ENCODE measurements at places on chromosomes 7 and 10.

GRCh38 chr7:80373429-80374032 is 138.3 kb downstream of the GNAT3 start:
- DNase-seq = peak; percentile 88

GRCh38 chr7:119967221-119967620 is 305.8 kb upstream of the KCND2 start:
- no peak for DNase-seq

GRCh38 chr7:2282185-2282751 is 32.0 kb downstream of the SNX8 start:
- DNase-seq = no peak

DNA sequence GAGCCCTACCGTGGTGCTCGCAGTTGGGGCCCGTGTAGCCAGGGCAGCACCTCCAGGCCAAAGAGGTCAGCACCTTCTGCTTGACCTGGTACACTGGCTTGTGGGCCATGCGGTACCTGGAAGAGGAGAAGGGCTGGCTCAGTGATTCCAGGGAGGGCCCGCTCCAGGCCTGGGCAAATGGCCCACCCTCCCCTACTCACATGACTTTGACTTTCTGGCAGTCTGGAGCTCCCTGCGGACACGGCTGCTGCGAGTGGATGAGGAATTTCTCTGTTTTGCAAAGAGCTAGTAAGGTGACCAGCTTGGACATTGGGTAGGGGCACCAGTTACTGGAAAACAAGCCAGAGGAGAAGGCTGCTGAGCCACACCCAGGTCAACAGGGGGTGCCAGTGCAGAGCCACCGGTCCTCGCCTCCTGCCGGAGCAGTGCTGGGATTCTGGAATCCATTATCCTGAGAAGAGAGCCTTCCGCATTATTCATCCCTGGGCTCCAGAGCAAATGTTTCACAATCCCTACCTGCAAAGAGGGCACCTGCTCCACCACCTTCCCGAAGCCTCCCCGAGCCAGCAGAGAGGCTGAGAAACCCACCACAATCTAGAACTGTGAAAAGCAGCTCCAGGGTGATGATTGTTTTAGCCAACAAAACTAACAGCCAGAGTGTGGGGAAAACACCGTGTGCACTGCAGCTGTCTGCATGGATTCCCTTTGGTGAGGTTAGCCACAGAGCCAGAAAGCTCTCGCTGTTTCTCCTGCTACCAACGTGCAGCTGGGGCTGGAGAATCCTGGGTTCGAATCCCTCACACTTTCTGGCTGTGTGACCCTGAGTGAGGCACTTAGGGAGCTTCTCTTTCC is 11.8 kb downstream of the MMRN2 start:
- no peak for DNase-seq

DNA sequence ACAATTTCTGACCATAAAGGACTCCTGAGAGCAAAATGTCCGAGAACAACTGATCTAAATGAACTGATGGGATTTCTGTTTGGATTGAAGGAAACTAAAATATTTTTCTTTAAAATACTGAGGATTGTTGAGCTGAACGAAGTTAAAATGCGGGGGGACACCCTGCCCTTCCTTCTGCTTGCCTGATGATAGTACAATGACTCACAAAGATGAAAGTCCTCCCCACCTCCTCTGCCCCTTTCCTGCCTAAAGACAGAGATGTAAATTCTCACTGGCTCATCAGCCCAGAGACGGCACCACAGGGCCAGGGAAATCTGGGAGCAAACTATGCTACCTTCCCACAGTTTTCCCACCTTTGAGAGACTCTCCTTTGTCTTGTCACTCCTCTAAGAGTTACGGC is 180.6 kb downstream of the PHTF2 start:
- peak; percentile 22 for DNase-seq

DNA sequence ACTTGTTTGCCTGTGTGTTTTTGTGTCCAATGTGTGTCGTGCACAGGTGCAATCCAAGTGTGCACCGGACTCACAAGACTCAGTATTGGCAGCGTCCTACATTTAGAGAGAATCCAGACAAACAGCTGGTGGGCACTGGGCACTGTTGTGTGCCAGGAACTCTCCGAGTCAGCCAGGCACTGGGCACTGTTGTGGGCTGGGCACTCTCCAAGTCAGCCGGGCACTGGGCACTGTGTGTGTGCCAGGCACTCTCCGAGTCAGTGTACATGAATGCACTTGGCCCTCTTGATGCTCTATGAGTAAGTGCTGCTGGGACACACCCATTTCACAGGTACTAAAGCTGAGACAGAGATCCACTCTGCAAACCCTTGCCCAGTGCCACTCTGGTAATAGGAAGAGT is 303.5 kb downstream of the PTPRN2 start:
- peak; percentile 55 for DNase-seq

GRCh38 chr10:86225103-86225782 is 141.4 kb downstream of the GRID1 start:
- peak; percentile 47 for DNase-seq

- no peak for DNase-seq
These were observed 11.4 kb upstream of the ZKSCAN1 start for GRCh38 chr7:100003711-100004661.

GRCh38 chr10:927131-927530 is 4.4 kb downstream of the LARP4B start:
- no peak for DNase-seq

DNA sequence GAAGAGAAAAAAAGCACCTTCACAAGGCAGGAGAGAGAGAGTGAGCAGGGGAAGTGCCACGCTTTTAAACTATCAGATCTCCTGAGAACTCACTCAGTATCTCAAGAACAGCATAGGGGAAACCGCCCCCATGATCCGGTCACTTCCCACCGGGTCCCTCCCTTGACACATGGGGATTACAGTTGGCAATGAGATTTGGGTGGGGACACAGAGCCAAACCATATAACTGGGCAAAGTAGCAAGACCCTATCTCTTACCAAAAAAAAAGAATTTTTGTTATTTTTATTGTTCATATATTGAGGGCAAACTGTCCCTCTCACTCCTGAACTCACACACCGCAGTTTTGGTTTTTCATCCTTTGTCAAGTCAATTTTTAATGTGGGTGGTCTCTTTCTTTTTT is 18.2 kb upstream of the ZRANB1 start:
- DNase-seq = no peak

- DNase-seq = peak; percentile 39
These were observed 43.1 kb upstream of the SNX13 start for GRCh38 chr7:17983221-17984062.

- no peak for DNase-seq
These were observed 48.3 kb upstream of the OCM2 start for GRCh38 chr7:98038321-98038720.

DNA sequence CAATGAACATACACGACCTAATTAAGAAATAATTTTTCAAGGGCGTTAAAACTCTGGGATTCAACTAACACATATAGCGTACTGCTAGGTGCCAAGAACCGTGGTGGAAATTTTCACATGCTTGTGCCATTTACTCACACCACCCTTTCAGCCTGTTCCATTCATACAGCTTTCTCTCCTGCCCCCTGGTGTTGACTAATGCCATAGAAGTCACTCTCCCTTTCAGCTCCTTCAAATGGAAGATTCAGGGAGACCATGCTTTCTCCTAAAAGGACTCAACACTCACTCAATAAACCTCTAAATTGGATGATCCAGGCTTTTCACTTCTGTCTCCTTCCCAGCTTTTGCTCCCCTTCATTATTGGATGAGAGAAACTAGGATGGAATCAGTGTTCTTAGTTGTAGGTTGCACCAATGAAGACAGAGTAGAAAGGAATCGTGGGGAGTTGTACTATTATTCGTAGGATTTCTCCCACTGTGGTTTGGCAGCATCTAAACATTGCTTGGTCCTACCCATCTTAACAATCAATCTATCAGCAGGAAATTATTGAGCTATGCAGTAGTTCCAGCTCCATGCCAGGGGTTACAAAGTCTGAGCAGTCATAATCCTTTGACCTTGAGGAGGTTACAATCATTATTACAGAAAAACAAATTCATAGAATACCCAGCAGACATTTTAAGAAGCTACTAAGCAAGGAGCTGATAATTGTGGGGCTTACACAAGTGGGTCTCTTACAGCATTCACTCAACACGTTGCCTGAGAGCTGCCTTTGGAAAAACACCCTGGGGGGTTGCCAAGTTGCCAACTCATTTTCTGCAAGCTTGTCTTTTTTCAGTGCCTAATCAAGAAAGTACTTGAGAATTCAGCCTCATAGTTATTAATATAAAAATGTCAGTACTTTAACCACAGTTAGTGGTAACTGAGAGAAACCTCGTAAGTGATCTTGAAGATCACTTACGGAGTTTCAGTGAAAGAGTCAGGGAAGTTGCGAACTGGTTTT is 2.8 kb upstream of the PPP1R3C start:
- DNase-seq = peak; percentile 81

GRCh38 chr10:14820775-14821154 is 17.1 kb downstream of the CDNF start:
- DNase-seq = no peak

DNA sequence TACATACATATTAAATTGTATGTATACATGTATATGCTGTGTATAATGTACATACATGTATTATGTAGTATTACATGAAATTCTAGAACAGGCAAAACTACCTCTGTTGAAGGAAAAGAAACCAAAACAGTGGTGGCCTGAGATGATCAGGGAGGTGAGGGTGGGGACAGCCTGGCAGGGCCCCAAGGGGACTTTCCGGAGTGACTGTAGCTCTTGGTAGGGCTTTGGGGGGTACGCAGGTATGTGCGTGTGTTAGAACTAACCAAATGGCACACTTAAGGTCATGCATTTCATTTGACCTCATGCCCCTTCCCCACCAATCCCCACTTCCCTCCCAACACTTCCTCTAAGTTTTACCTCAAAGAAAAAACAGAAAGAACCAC is 31.3 kb downstream of the CTBP2 start:
- DNase-seq = no peak

DNA sequence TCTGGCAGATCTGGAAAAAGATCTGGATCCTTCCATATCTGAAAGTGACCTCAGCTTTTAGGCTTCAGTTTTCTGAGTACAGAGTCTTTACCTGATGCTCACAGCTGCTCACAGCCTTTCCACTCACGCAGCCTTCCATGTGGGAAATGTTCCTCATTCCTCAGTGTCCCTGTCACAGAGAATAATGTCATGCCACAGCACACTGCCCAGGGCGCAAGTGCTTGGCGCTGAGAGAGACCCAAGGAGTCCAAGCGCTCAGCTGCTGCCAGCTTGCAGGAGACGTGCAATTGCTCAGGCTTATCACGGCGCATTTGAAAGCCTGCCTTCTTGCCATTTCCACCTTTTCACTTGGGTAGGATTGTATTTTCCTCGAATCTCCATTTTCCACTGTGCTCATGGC is 271.9 kb upstream of the MKI67 start:
- DNase-seq = no peak

DNA sequence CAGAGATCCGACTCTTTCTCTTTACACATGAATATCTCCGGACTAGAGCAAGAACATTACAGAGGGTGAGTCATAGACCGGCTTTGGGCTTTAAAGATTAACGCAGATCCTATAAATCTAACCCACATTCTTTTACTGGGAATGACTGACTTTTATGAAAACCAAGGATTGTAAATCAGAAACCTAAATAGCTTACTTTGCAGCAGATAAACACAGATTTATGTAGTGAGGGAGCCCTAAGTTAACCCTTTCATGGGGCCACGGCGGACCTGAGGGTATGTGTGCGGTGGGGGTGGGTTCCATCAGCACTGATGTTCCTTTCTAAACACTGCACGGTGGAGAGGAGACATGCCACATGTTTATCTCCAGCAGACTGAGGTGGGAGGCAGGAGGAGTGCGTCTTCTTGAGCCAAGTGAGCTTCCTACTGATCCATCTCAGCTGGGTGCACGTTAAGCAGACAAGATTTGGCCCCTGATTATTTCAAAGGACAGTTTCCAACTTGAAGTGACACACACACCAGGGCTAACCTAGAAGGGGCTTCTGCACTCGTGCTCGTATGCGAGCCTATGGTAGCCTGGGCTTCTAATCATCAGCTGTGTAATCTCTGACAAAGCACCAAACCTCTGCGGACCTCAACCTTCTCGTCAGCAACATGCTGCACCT is 127.6 kb downstream of the WDR11 start:
- DNase-seq = peak; percentile 70

GRCh38 chr10:67621834-67622233 is 74.2 kb downstream of the CTNNA3 start:
- no peak for DNase-seq

DNA sequence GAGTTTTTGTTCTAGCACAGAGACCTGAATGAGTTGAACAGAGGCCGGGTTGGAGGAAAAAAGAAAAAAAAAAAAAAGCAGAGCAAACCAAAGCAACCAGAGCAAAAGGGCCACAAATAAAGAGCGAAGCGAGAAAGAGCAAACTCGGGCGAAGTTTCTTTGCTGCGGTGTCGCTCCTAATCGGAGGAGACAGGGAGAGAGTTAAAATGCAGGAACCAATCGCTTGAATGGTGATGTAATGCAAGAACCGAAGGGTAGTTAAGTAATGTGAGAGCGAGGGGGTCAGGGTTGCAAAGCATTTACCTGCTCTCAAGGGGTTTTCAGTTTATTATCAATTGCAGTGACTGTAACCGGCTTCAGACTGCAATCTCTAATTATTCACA is 271.7 kb downstream of the TRIL start:
- DNase-seq = peak; percentile 58

GRCh38 chr10:24616536-24616935 is 107.2 kb downstream of the ARHGAP21 start:
- DNase-seq = peak; percentile 59

Measured in PC-3 (cell line).